ENCODE measurements at places on chromosomes 5 and 9. TPM values are rescaled to one million over a fixed set of nuclear protein-coding genes. Genes with fewer than 3 reads are reported as not detected.

Gene C9orf50
- not detected for total RNA-seq

Gene TOR1A
- total RNA-seq = 38.6 TPM

DNA sequence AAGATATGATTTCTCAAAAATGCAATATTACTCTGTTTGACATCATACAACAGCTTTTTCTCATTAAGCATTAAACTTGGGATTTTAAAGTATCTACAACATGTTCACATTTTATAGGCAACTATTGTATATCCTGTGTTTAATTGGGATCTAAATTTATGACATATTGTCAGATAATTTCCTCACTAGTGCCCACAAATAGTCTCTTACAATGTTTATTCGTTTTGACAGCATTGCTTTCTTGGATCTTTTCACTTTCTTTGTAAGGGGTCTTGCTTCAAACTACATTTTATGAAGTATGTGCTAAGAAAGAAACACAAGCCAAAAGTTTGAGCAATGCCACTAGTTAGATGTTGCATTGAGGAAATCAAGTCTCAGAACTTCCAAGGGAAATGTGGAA, 285.1 kb downstream of the TMEM167A start:
- no peak overlapping the region for H3K4me3 ChIP-seq
- no peak overlapping the region for H3K27ac ChIP-seq
- no peaks in the 10 kb centered on the region for H3K4me1 ChIP-seq
- no peak for DNase-seq
- no peaks in the 10 kb centered on the region for H3K36me3 ChIP-seq

Gene FGFR4
- 47.0 TPM for total RNA-seq

- no peak overlapping the region for H3K27ac ChIP-seq
- no peak overlapping the region for H3K4me3 ChIP-seq
- no peaks in the 10 kb centered on the region for H3K27me3 ChIP-seq
- DNase-seq = no peak
- H3K4me1 ChIP-seq = peaks cover 10% of the 10 kb centered on the region
Observed at GRCh38 chr5:52685566-52685965, 102.2 kb upstream of the ITGA1 start.

- peaks cover 17% of the 10 kb centered on the region for H3K36me3 ChIP-seq
- H3K4me3 ChIP-seq = no peak overlapping the region
- no peak overlapping the region for H3K27ac ChIP-seq
- H3K4me1 ChIP-seq = no peaks in the 10 kb centered on the region
Observed at GRCh38 chr5:94901191-94901979, 282.9 kb downstream of the SLF1 start.

Gene PRUNE2
- 14.7 TPM for total RNA-seq

Gene LRRC19
- total RNA-seq = 0.37 TPM

DNA sequence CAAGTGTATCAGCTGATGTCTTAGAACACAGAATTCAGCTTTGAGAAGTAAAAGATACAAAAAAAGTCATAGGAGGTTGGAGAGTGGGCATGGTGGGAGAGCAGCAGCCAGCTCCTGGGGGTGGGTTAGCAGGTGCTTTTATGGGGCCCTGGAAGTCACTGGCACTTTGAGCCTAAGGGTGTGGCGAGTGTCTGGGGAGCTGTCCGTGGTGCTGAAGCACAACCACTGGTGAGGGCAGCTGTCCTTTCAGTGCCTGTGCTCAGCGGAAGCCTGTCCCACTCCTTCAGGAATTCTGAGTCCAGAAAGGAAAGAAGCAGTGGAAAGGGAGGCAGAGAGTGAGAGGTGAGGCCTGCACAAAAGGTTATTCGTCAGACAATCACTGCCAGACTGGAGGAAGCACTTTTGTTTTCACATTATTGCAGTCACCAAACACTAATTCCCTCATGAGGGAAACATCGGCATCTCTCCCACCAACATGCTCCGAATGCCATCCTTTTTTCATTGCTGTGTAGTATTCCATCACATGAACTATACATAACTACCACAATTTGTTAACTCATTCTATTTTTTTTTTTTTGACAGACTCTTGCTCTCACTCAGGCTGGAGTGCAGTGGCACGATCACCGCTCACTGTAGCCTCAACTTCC, 59.4 kb upstream of the RAPGEF1 start:
- H3K27ac ChIP-seq = no peak overlapping the region
- no peaks in the 10 kb centered on the region for H3K4me1 ChIP-seq
- H3K4me3 ChIP-seq = no peak overlapping the region

Gene ZBED3
- 9.4 TPM for total RNA-seq

GRCh38 chr5:53934151-53934820, 373.8 kb downstream of the NDUFS4 start:
- H3K27ac ChIP-seq = no peak overlapping the region
- no peaks in the 10 kb centered on the region for H3K4me1 ChIP-seq
- no peak overlapping the region for H3K4me3 ChIP-seq
- no peak for DNase-seq
- no peaks in the 10 kb centered on the region for H3K36me3 ChIP-seq
- no peaks in the 10 kb centered on the region for H3K27me3 ChIP-seq

GRCh38 chr9:30815585-30815984, 1568.9 kb upstream of the ACO1 start:
- no peaks in the 10 kb centered on the region for H3K4me1 ChIP-seq
- H3K4me3 ChIP-seq = no peak overlapping the region

Gene CYLC2
- not detected for total RNA-seq

DNA sequence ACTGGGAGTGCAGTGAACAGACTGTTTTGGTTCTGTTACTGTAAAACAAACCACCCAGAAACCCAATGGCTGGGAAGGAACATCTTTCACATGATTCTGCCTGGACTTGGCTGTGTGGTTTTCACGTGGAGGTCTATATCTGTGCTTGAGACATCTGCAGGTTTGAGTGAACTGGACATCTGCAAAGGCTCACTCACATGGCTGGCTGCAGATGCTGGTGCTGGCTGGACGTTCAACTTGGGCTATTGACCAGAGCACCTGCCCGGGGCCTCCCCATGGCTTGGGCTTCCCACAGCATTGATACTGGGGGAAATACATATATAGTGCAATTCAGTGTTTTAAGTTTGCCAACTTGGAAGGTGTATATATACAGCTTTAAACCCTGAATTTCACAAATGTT, 6.8 kb downstream of the CTSL start:
- H3K27me3 ChIP-seq = no peaks in the 10 kb centered on the region
- no peak for DNase-seq
- peaks cover 4% of the 10 kb centered on the region for H3K36me3 ChIP-seq
- peaks cover 2% of the 10 kb centered on the region for H3K4me1 ChIP-seq

- no peaks in the 10 kb centered on the region for H3K36me3 ChIP-seq
- H3K27ac ChIP-seq = no peak overlapping the region
- H3K4me1 ChIP-seq = no peaks in the 10 kb centered on the region
- H3K27me3 ChIP-seq = no peaks in the 10 kb centered on the region
Observed at GRCh38 chr5:128772356-128772755, 192.9 kb upstream of the SLC27A6 start.

GRCh38 chr5:151005950-151006576, 14.3 kb upstream of the GPX3 start:
- H3K4me3 ChIP-seq = no peak overlapping the region
- H3K4me1 ChIP-seq = peaks cover 47% of the 10 kb centered on the region
- H3K27ac ChIP-seq = peak overlapping the region; percentile 85
- no peak for DNase-seq
- no peaks in the 10 kb centered on the region for H3K27me3 ChIP-seq
- no peaks in the 10 kb centered on the region for H3K36me3 ChIP-seq

DNA sequence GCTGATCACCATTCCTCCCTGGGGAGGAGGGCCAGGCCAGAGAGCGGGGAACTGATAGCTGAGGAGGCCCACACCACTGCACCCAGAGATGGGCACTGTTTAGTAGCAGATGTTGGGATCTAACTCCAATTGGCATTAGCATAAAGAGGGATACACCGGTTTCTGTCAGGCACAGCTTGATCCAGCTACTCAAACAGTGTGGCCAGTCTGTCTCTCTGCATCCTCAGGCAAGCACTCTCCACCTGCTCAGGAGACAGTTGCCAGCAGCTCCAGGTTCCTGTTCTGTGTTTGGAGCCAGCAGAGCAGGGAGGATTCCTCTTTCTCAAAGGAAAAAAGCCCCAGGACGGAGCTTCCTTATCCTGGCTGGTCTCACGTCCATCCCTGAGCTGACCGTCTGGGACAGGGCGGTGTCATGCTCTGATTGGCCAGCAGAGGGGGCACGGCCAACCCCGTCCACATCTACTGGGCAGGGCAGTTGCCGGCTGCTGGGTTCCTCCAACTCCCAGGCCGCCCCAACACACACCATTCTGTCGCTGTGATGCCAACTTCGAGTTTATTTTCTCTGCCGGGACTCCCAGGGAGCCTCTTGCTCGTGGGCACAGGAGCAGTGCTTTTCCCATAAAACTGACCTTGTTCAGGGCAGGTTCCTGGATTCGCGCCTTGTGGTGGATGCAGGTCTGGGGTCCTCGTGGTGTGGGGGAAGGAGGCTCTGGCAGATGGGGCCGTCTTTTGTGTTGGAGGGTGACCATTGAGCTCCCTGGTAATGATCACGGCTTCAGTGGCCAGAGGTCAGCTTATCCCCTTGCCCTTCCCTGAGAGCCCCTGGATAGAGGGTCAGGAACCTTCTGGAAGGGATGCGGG, 47.9 kb downstream of the COL5A1 start:
- no peaks in the 10 kb centered on the region for H3K4me1 ChIP-seq
- H3K4me3 ChIP-seq = no peak overlapping the region
- no peaks in the 10 kb centered on the region for H3K27me3 ChIP-seq
- H3K36me3 ChIP-seq = no peaks in the 10 kb centered on the region

Gene LCP2
- 68.3 TPM for total RNA-seq

- no peaks in the 10 kb centered on the region for H3K4me1 ChIP-seq
- DNase-seq = no peak
- H3K27ac ChIP-seq = no peak overlapping the region
- no peak overlapping the region for H3K4me3 ChIP-seq
- H3K27me3 ChIP-seq = no peaks in the 10 kb centered on the region
Observed at GRCh38 chr9:132018957-132019405, 60.7 kb downstream of the MED27 start.

DNA sequence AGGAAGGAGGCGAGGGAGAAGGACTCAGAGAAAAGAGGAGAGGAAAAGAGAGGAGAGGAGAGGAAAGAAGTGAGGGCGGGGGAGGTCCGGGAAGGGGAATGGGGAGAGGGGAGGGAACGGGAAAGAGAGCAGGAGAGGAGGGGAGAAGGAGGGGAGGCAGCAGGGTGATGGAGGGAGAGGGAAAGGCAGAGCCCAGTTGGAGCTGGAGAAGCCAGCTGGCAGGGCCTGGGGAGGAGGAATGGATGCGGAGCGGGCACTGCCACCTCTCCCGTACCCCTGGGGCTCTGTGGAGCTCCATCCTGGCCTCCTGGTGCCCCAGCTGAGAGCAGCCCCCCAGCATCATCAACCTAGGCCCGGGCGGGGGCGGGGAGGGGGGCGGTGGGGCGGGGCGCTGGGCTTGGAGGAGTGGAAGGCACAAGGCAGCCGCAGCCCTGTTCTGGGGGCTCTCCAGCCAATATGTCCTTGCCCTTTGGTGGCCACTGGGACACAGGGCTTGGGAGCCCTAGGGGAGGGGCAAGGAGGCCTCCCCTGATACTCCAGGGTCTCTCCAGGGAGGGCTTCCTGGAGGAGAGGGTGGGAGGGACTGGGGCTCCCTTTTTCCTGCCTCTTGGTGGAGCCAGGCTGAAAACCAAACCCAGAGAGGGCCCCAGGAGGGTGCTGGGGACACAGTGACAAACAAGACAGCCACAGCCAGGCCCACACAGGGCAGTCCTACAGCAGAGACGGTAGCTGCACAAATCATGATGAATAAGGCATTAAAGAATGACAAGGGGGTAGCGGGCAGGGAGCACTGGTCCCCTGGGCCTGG, 123.7 kb downstream of the C9orf50 start:
- H3K4me3 ChIP-seq = peak overlapping the region; percentile 4
- peaks cover 28% of the 10 kb centered on the region for H3K36me3 ChIP-seq

DNA sequence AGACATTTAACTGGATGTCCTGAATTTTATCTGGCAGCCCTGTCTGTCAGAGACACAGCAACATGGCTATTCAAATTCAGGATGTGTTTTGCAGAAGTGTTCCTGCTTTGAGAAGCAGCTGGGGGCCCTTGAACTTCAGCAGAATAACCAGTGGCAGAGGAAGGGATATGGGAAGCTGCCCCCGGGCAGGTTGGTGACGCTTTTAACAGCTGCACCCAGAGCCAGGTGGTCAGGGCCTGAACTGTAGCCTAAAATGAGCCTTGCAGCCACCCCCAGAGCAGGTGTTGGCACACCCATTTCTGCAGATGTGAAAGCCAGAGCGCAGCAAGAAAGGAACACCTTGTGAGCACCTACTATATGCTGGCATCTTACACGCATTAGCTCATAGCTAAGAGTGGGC, 128.7 kb upstream of the BOD1 start:
- H3K27me3 ChIP-seq = no peaks in the 10 kb centered on the region
- no peaks in the 10 kb centered on the region for H3K36me3 ChIP-seq
- no peak overlapping the region for H3K4me3 ChIP-seq
- H3K27ac ChIP-seq = no peak overlapping the region

Gene C7
- 224 TPM for total RNA-seq

DNA sequence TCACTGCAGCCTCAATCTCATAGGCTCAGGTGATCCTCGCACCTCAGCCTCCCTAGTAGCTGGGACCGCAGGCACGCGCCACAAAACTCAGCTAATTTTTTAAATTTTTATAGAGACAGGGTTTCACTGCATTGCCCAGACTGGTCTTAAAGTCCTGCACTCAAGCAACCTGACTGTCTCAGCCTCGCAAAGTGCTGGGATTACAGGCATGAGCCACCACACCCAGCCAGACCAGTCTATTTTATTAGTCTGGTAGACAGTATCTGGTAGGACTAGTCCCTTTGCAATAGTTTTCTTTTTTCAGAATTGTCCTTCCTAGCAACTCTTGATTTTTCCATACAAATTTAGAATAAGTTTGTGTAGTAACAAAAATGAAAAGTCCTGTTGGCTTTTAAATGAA, 14.1 kb upstream of the GPR150 start:
- H3K36me3 ChIP-seq = no peaks in the 10 kb centered on the region
- H3K27me3 ChIP-seq = no peaks in the 10 kb centered on the region
- H3K27ac ChIP-seq = no peak overlapping the region
- no peak for DNase-seq
- no peak overlapping the region for H3K4me3 ChIP-seq

DNA sequence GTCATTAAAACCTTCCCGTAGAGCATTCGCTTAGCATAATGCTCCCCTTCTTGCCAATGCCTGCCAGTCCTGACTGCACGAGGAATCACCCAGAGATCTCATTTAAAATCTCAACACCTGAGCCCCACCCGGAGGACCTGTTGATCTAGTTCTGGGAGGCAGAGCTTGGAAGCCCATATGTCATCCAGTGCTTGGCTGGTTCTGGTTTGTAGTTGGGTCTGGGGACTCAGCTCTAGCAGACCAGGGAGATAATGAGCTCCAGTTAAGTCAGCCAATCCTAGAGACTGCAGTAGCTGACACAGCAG, 131.8 kb upstream of the DAP start:
- H3K27me3 ChIP-seq = no peaks in the 10 kb centered on the region
- no peak overlapping the region for H3K27ac ChIP-seq
- no peaks in the 10 kb centered on the region for H3K4me1 ChIP-seq
- no peak for DNase-seq
- no peaks in the 10 kb centered on the region for H3K36me3 ChIP-seq

GRCh38 chr5:138933522-138934290, 58.6 kb upstream of the LRRTM2 start:
- peaks cover 12% of the 10 kb centered on the region for H3K4me1 ChIP-seq
- no peak for DNase-seq
- H3K4me3 ChIP-seq = no peak overlapping the region

- no peak overlapping the region for H3K27ac ChIP-seq
- no peak for DNase-seq
- H3K36me3 ChIP-seq = no peaks in the 10 kb centered on the region
- H3K4me3 ChIP-seq = no peak overlapping the region
- H3K4me1 ChIP-seq = no peaks in the 10 kb centered on the region
Observed at GRCh38 chr5:160831801-160832200, 20.2 kb downstream of the ATP10B start.

Gene TUBB4B
- 314 TPM for total RNA-seq

Measured in upper lobe of left lung (tissue), 6 donors.